ENCODE measurements at places on chromosomes 1 and 21.
A peak's percentile ranks its signal among the peaks of the same experiment; 100 is the strongest.

DNA sequence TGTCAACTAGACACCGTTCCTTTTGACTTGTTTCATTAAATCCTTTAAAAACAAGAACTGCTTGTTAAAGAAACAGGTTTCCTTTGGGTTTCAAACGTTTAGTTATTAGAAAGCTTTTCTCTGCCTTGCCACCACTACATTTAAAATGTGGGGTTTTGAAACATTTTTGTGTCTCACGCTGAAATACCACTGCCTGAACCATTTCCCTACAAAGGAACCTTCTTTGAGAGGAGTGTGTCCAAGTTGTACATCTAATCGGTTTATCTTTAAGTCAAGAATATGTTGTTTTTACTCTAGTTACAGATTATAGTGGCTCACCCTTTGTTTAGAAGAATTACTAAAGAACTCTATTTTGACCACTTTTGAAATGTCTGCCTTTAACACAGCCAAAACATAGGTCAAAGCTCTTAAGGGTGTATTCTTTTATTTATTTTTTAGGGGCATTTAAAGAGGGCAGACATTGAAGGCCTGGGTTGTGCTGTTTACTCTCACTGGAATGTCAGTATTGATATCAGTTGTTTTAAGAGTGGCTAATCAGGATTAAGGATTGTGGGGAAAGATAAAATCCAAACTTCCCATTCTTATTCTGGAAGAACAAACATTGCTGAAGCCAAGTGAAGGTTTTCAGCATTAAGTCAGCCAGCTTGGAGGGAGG is 143.4 kb downstream of the GALNT2 start:
- DNase-seq: no peak

GRCh38 chr1:116708255-116708900 is 40.8 kb upstream of the IGSF3 start:
- DNase-seq: no peak

DNA sequence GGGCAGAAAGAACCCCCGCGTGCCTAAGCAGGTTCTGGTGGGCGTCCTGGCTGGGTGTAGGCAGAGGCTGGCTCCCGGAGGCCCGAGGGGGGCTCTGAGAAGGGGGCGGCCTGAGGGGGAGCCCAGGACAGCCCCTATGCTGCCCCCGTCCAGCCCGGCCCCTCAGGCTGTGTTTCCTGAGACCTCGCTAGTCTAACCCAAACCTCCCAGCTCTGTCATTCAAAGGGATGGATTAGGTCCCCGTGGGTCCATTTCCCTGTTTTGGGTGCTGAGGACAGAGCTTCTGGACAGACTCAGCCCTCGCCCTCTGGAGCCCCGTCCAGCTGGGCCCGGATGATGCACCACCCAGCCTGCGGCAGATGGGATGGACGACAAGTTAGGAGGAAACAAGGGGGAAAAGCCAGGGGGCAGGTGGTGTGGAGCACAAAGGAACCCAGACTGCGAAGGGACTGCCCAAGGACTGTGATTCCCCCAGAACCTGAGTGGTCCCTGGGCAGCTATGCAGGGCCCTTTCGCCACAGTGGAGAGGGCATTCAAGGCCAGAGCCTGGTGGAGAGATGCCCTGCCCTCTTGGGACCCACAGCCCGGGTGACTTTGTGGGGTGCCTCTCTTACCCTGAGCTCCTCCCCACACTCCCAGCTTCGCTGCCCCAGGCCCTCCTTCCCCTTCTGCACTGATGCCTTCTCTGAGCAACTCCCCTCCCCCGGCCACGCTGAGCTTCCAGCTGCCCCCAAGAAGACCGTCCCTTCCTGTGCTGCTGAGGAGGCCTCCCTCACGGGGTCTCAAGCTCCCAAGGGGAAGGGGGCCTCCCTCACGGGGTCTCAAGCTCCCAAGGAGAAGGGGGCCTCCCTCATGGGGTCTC is 2.8 kb downstream of the HES4 start:
- no peak for DNase-seq

DNA sequence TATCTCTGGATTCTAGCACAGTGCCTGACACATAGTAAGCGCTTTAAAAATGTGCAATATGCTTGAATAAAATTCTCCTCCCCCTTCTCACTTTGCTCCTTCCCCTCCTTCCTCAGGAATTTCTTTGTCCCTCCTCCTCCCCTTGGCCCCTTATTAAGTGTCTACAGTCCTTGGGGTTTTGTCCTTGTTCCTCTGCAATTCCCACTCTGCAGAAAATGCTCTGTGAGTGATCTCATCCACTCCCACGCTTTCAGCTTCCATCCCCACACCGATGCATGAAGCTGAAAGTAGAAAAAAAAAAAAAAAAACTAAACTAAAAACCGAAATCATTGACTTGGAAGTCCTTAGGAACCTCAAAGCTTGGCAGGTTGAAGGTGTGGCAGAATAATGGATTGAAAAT is 273.6 kb downstream of the RRAGC start:
- DNase-seq: no peak

DNA sequence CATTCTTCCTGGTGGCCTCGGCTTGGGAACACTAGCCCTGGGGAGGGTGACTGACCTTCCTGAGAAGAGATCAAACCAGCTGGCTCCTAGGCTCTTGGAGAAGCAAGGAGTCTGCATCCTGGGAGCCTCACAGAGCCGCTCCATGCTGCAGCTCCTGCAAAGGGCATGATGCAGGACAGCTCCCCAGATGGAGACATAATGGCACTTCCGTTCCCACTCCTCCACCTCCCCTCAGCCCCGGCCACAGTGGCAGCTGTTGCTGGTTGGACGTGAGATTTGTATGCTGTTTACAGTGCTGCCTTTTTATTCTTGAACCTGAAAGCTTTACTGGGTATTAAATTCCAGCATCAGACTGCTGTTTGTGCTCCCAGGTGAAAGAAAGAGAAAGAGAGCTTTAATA is 83.7 kb upstream of the CTTNBP2NL start:
- DNase-seq: no peak

GRCh38 chr1:47669081-47669585 is 231.3 kb downstream of the FOXD2 start:
- no peak for DNase-seq

GRCh38 chr1:84669831-84670230 is 20.4 kb downstream of the SSX2IP start:
- no peak for DNase-seq

GRCh38 chr1:210446479-210446878 is 117.8 kb downstream of the HHAT start:
- DNase-seq: no peak

DNA sequence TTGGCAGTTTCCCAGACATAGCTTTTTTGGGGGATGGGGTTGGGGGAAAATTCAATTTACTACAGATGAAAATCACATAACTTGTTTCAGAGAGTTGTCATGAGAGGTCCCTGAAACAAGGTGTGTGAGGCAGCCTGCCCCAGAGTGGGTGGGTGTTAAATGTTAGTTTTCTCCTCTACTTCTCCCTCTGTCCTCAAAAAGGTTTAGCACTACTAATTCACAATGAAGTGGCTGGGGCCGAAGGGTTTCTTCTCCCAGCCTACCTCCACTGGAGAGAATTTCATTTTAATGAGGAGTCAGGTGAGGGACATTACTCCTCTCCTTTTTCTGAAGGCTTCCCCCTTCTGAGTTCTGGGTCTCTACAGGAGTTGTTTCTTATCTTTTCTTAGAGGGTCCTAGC is 103.3 kb downstream of the C1orf94 start:
- no peak for DNase-seq

- DNase-seq: no peak
Measured at GRCh38 chr1:74160046-74160445, 37.9 kb downstream of the LRRIQ3 start.

GRCh38 chr1:43308635-43309404 is 8.0 kb downstream of the TIE1 start:
- no peak for DNase-seq

DNA sequence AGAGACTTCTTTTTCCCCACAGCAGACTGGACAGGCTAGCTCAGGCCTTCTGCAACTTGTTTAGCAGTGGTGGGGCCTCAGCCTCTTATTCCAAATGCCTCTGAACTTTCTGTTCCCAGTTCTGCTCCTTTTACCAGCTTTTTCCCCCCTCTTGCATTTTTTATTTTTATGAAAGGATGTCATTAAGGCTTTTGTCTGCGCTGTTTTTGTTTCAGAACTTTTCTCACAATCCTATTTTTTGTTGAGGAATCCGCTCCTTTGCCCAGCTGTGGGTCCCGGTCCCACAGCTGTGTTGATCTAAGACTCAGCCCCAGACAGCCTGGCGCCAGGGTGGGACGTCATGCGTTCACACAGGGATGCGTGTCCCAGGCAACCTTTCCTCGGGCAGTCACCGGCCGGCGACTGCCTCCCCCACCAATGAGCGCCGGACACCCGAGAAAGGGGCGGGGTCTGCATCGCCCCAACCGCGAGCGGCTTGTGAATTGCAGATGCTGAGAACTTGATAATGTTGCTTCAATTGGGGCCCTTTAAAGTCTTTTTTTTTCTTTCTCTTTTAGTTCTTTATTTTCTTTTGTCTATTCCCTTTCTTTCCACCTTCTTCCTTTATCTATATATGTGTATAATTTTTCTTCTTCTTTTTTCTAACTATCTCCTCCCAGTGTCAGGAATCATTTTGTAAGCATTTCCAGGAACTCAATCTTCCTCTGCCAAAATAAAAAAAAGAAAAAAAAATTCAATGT is 3.0 kb upstream of the ID3 start:
- DNase-seq: no peak

DNA sequence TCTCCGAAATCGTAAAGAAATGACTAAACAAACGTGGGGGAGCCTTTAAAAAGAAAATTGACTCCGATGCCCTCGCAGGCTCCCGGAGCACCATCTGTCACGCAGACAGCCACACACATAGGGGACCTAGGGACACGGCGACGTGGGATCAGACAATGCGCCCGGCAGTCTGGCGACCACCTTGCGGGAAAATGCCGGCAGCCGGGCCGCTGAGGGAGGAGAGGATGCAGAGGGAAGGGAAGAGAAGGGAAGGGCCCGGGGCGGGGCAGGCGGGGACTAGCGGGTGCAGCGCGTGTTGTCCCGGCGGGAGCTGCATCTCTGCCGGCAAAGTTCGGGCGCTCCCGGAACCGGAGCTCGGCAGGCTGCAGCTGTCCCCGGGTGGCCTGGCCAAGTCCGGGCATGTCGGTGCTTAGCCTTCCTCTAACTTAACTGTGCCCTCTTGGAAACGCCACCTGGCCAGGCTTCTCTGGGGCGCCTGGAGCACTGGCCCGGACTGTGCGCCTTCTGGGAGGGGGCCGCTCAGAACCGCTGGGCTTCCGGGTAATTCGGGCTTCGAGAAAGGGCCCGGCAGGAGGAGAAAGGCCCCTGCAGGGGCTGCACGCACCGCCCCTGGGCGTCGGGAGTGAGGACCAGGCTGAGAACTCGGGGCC is 1.8 kb downstream of the NHLH2 start:
- no peak for DNase-seq

GRCh38 chr1:44839576-44839975 is 3.5 kb downstream of the PTCH2 start:
- no peak for DNase-seq

GRCh38 chr1:237303929-237304328 is 261.9 kb downstream of the RYR2 start:
- no peak for DNase-seq

- DNase-seq: no peak
Measured at GRCh38 chr21:43997766-43998742, 14.1 kb upstream of the TRAPPC10 start.

- peak; percentile 88 for DNase-seq
Measured at GRCh38 chr1:11790880-11791715, 14.7 kb downstream of the MTHFR start.

DNA sequence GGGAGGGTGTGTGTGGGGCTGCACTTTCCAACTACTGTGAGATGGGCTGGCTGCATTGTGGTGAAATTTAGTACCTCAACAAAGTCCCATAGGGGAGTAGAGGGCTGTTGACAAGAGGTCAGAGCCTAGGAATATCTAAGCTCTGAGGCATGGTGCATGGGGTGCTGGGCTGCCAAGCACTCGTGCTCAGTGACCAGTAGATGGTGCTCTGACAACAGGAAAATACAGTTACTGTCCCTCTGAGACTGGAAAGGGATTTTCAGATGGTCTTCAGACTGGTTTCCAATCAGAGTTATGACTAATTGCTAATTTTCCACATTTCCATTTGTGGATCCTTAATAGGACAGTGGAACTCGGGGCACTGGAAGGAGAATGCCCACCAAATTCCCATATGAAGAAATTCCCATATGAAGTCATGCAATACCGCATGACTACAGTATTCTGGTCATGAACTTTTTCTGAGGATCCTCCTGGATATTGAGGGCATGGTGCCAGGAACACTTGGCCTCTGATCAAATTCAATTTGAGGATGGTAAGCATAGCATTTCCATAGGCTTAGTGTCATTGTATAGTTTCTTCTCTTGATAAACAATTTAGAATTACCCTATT is 4.1 kb upstream of the CACNA1E start:
- DNase-seq: peak; percentile 4

- DNase-seq: no peak
Measured at GRCh38 chr1:159408862-159409400, 23.1 kb upstream of the OR10J4 start.

DNA sequence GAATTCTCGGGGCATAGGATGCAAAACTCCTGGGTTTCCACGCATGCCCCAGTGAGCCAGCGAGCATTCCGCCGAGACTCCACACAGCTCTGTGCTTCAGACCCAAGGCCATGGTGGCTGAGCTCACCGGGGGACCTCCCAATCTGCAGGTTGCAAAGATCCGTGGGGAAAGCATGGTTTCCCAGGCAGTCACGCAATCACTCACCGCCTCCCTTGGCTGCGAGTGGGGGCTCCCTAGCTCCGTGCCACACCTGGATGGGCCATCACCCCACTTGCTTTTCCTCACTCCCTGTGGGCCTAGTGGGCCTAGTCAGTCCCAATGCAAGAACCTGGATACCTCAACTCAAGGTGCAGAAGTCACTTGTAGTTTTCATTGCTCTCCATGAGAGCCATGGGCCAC is 37.0 kb upstream of the SAMD11 start:
- DNase-seq: no peak

GRCh38 chr1:24952413-24952841 is 22.4 kb upstream of the RUNX3 start:
- no peak for DNase-seq

GRCh38 chr1:2480986-2481364 is 4.9 kb downstream of the PLCH2 start:
- no peak for DNase-seq

GRCh38 chr1:145891587-145892485 is 6.2 kb upstream of the ANKRD35 start:
- DNase-seq: peak; percentile 76

GRCh38 chr21:25750085-25750484 is 15.3 kb downstream of the GABPA start:
- DNase-seq: no peak

GRCh38 chr1:110209715-110210603 is at the start of gene KCNC4:
Gene KCNC4, plus strand, starts transcription at chr1:110210314. Its CDS starts 1,186 bp downstream, at chr1:110211500.
- peak; percentile 58 for DNase-seq

- no peak for DNase-seq
Measured at GRCh38 chr1:45934947-45935346, 131.5 kb downstream of the MAST2 start.
